ENCODE measurements at places on chromosomes 5 and 9.

DNA sequence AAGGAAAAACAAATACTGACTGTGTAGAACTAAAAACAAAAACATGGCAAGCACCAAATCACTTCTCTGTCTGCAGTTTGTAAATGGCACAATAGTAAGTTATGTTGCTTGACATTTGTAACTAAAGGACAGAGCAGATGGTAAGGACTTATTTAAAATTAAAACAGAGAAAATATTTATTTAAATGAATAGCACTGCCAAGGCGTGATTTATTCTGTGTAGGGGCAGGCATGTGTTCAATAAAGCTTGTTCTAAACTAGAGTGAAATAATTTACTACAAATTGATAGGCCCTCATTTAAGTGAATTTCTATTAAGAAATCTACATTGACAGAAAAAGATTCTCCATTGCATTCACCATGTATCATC lies 231.5 kb downstream of the CYLC2 start:
- DNase-seq, result no peak

GRCh38 chr5:112799661-112800060 lies 61.4 kb upstream of the SRP19 start:
- DNase-seq, result no peak

DNA sequence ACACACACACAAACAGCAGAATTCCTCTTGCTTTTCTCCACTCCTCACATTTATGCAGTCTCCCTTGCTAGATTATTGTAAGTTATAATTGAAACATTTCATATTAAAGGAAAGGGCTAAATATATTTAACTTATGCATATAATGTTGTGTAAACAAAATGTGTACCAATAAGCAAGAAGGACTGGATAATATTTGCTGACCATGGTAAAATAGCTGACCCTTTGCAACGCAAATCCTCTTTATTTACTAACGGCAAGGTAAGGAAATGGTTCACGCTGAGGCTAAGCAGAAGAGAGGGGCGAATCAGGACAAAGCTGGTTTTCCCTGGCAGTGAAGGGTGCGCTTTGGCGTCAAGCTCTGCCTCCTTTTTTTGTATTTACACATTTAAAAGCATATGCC lies 154.2 kb upstream of the IRX4 start:
- DNase-seq, result no peak

- no peak for DNase-seq
Observed at GRCh38 chr9:3511551-3511950, 14.2 kb downstream of the RFX3 start.

DNA sequence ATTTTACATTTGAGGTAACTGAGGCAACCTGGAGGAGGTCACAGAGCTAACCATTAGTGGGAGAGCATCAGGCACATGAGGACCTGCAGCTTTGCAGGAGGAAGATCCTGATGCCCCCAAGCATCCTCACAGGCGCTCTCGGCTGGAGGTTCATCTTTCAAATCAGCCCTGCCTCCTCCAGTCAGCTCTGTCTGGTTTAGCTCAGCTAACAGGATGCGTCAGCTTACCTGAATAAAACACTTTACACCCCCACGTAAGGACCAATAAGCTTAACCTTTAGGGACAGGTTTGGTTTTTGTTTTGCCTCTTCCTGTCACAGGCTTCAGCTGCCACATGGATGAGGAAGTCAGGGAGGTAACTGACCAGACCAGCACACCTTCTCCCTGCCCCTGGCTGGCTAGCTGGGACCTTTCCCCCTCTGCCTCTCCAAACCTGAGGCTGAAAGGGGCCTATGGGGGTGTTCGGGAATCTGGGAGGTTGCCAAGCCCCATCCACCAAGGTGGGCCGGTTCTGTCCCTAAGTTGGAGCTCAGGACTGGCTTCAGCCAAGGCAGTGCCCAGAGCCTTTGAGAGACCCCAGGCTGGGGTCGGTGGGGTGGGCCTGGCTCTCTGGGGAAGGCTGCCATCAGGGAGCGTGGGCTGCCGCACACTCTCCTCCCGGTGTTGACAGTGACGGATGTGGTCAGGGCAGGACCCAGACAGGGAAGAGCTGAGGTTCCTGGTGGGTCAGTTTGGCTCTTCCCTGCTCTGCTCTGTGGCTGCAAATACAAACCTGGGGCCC lies 20.0 kb upstream of the FCN1 start:
- DNase-seq, result no peak
